NCI-H1105 (cell line): ENCODE measurements at places on chromosomes 13 and 19.
A peak's percentile ranks its signal among the peaks of the same experiment; 100 is the strongest.

- no peak for DNase-seq
These were observed 41.5 kb downstream of the EFNA2 start for GRCh38 chr19:1327125-1327524.

GRCh38 chr19:3813473-3814392 is 27.6 kb upstream of the MATK start:
- no peak for DNase-seq

GRCh38 chr13:51043310-51043709 is 67.8 kb downstream of the C13orf42 start:
- no peak for DNase-seq

GRCh38 chr19:13012690-13013608 is 17.7 kb downstream of the NFIX start:
- no peak for DNase-seq

DNA sequence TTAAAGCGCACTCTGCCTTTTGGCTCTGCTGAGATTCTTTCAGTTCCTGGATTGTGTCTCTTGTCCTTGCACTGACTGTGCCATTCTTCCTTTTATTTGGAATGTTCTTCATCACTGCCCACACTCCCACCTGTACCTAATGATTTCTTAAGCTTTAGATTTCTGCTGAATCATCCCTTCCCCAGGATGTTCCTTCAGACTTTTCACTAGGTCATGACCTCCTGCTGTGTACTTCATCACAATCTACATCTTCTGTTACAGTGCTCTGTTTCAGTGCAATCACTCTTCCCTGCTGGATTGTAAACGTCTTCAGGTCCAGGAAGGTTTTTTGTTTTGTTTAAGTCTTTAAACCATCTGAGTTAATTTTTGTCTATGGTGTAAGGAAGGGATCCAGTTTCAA is 281.0 kb downstream of the ATP8A2 start:
- no peak for DNase-seq

GRCh38 chr19:18468517-18468916 is 30.6 kb upstream of the ISYNA1 start:
- DNase-seq, result no peak

GRCh38 chr19:32909257-32909656 is 39.7 kb upstream of the SLC7A9 start:
- no peak for DNase-seq

- DNase-seq, result no peak
These were observed 1793.8 kb upstream of the PCDH20 start for GRCh38 chr13:63209330-63210017.

DNA sequence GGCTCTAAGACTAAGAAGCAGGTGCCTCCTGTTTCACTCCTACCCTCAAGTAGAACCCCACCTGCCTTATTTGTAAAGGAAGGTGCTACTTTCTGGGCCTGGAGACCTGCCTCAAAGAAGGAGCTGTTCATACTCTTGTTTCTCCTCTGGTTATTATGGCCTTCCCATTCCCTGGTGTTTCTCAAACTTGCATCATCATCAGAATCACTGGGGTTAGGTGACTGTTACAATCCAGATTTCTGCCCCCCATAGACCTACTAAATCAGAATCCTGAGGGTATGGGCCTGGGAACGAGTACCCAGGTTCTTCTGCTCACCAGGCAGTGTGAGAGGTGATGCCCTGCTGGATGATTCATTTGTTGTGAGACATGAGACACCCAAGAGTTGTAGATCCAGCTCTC is 18.4 kb downstream of the SAMD4B start:
- DNase-seq, result no peak

- peak; percentile 36 for DNase-seq
These were observed 918 bp upstream of the LHB start for GRCh38 chr19:49017666-49018351.

DNA sequence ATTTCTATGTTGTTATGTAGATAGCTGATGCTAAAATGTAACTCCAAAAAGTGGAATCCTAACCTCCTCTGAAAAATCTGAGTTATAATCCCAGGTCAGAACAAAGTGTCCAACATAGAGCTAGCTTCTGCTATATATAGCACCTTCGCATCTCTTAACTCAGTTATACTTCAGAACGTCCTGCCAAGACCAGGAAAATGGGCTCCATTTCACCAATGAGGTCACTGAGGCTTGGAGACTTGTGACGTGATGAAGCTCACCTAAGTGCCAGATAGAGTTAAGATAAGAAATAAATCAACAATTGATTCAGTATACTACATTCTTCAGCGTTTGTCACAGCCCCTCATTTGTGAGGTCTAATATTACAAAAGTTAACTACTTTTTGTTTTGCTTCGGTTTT is 88.8 kb downstream of the KCTD12 start:
- no peak for DNase-seq

DNA sequence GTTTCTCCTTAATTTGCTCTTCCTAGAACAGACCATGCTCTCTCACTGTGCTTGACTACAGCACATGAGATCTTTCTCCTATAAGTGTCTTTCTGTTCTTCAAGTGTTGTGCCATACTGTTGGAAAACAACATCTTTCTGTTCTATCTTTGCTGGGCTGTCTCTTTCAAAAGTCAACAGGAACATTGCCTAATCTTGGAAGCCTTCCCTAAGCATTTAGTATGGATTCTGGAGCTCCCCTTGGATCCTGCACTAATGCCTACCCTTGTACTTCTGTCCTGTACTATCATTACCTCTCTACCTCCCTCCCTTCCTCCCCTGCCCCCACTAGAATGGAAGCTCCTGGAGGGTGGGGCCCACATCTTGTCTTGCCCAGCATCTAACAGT is 26.8 kb downstream of the STARD13 start:
- no peak for DNase-seq

GRCh38 chr13:78129823-78130222 is 211.2 kb upstream of the EDNRB start:
- DNase-seq, result no peak

DNA sequence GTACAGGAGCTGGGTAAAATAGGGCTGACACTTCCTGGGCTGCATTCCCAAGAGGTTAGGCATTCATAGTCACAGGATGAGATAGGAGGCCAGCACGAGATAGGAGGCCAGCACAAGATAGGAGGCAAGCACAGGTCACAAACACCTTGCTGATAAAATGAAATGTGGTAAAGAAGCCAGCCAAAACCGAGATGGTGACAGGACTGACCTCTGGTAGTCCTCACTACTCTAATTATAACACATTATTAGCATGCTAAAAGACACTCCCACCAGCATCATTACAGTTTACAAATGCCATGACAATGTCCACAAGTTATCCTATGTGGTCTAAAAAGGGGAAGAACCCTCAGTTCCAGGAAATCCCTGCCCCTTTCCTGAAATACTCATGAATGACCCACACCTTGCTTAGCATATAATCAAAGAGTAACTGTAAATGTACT is 20.9 kb upstream of the IGSF23 start:
- no peak for DNase-seq

DNA sequence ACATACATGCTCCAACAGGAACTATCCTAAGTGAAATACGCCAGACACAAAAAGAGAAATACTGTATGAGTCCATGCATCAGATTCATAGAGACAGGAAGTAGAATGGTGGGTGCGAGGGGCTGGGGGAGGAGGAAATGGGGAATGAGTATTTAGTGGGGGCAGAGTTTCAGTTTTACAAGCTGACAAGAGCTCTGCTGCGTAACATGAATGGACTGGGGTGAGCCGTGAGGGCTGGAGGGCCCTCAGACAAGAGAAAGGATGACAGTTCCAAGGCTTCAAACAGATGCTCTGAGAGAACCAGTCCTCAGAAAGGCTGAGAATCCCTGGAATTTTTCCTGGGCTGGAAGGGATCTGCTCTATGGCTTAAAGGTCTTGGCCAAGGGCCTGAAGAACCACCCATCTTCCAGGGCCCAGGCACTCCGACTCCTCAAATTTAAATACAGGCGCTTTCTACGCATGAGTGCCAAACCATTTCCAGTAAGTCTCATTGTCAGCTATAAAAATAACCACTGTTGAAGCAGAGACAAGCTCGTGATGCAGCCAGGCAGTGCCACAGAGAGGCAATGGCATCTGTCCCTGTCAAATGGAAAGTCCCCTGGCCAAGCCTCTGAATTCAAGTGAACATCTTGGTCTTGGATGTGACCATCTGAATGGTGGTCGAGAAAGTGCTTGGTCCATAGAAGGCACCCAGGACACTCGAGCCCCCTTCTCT is 17.5 kb downstream of the KLF2 start:
- no peak for DNase-seq

DNA sequence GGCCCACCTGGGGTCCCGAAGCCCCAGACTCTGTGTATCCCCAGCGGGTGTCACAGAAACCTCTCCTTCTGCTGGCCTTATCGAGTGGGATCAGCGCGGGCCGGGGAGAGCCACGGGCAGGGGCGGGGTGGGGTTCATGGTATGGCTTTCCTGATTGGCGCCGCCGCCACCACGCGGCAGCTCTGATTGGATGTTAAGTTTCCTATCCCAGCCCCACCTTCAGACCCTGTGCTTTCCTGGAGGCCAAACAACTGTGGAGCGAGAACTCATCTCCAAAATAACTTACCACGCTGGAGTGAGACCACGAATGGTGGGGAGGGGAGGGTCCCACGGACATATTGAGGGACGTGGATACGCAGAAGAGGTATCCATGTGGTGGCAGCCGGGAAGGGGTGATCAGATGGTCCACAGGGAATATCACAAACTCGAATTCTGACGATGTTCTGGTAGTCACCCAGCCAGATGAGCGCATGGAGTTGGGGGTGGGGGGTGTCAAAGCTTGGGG is 1.0 kb upstream of the ICAM5 start:
- peak; percentile 14 for DNase-seq

DNA sequence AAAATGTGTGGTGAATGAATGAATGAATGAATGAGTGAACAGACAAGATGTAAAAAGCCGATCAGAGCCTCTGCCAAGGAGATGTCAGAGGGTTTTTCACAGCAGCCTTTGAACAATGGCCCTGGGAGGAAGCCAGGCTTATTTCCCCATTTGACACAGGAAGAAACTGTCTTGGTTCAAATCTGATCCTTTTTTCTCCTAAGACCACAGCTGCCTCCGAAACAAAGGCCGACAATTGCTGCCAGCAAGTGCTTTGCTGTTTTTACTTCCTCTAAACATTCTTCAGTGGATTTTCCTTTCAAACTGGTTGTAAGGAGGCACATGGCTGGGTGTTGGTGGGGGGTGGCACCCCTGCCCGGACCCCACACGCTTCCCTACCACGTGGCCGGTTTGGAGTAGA is 44.2 kb upstream of the HOMER3 start:
- no peak for DNase-seq

- DNase-seq, result no peak
These were observed 269.1 kb downstream of the PCDH20 start for GRCh38 chr13:61146571-61146970.

GRCh38 chr19:7471696-7472615 is 16.9 kb downstream of the PEX11G start:
- DNase-seq, result no peak

DNA sequence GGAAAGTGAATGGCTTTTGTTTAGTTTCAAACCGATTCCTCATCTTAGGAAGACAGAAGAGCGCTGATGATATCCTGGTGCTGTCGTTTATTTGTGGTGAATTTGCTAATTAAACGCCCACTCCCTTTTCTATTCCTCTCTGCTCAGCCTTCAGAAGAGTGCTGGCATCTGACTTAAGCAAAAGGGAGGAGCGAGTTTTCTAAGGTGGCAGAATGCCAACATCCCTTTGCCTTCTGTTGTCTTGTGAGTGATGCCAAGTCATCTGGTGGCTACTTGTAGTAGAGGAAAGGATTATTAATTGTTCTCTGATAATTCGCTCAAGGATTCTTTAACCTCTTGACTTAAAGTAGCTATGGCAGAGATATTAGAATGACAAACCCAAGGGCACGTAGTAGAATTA is 68.1 kb downstream of the ERCC5 start:
- DNase-seq, result no peak

GRCh38 chr13:32016631-32017030 is 14.9 kb upstream of the FRY start:
- DNase-seq, result no peak

GRCh38 chr19:6113616-6114188 is 3.4 kb upstream of the RFX2 start:
- DNase-seq, result no peak

DNA sequence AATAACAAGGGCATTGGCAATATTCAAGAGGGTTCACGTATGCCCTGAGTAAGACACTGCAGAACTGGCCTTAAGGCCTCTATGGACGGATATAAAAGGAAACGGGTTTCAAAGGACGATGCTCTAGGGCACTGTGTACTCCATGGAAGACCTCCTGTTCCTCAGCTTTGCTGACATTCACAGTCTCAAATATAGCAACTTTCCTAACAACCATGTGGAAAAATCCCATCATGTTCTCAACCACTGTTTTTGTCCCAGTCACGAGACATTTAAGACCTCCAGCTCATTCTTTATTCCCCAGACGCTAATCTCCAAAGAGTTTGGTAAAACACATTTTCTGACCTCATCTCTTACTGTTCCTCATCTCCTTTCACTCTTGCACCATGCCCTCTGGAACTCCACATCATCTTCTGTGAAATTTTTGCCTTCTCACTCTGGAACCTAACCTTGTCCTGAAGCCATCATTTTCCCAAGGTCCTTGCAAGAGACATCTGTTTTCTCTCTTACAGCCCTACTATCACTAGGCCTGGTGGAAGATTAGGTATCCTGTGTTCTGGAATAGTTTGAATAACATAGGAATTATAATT is 37.6 kb downstream of the SPRY2 start:
- DNase-seq, result no peak

DNA sequence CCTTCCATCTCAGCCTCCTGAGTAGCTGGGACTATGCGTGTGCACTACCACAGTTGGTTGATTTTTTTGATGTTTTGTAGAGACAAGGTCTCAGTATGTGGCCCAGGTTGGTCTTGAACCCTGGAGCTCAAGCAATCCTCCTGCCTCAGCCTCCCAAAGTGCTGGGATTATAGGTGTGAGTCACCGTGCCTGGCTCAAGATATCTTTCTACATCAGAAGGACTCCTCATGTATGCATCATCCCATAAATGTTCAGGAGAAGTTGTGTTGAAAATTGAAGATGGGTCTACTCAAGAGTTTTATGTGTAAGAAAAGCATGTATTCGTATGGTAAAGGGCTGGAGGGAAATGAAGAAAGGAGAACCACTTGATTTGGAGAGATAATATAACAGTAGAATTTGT is 71.8 kb upstream of the STK24 start:
- no peak for DNase-seq

DNA sequence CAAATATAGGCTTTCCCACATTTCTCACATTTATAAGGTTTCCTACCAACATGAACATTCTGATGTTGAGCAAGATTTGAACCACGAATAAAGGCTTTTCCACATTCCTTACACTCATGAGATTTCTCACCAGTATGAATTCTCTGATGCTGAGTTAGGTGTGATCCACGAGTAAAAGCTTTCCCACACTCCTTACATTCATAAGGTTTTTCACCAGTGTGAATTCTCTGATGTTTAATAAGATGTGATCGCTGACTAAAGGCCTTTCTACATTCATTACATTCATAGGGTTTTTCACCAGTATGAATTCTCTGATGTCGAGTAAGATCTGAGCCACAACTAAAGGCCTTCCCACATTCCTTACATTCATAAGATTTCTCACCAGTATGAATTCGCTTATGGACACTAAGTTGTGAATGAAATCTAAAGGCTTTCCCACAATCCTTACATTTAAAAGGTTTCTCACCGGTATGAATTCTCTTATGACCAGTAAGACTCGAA is 19.0 kb downstream of the ZNF790 start:
- no peak for DNase-seq
